Stimulated activated CD4-positive, alpha-beta T cell treated with anti-CD3 and anti-CD28 coated beads, Interleukin-1b, Interleukin-23, amount 100 ng/mL, for 24 hours (primary cell): ENCODE measurements at places on chromosomes 4 and X.

DNA sequence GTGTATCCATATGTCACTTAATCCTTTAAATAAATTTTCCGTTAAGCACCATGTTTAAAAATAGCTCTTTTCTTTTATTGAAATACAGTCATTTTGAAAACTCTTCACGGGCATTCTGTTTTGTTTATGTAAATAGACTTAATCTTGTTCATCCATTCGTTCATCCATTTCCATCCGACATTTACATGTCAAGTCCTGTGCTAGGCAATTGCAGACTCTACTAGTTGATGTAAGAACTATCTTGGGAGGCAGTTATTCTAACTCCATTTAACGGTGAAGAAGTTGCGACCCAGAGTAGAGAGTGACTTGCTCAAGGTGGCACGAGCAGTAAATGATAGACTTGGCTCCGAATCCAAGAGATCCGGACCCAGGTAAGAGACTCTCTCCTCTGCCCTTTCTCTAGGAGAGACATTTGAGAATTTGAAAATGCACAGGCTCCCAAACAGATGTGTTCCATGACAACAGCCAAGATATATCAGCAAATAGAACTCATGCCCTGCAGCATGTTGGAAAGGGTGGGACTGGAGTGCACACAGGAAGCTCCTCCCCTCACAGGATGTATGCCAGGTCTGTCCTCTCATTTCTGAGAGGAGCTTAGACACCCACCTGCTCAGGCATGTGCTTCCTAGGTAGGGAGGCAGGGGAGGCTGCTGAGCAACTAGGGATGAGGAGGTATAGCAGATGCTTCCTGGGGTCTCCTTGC is 64.5 kb downstream of the DRD5 start:
- no peak for DNase-seq

- DNase-seq: no peak
Observed at GRCh38 chrX:129953334-129953648, 29.1 kb upstream of the BCORL1 start.

DNA sequence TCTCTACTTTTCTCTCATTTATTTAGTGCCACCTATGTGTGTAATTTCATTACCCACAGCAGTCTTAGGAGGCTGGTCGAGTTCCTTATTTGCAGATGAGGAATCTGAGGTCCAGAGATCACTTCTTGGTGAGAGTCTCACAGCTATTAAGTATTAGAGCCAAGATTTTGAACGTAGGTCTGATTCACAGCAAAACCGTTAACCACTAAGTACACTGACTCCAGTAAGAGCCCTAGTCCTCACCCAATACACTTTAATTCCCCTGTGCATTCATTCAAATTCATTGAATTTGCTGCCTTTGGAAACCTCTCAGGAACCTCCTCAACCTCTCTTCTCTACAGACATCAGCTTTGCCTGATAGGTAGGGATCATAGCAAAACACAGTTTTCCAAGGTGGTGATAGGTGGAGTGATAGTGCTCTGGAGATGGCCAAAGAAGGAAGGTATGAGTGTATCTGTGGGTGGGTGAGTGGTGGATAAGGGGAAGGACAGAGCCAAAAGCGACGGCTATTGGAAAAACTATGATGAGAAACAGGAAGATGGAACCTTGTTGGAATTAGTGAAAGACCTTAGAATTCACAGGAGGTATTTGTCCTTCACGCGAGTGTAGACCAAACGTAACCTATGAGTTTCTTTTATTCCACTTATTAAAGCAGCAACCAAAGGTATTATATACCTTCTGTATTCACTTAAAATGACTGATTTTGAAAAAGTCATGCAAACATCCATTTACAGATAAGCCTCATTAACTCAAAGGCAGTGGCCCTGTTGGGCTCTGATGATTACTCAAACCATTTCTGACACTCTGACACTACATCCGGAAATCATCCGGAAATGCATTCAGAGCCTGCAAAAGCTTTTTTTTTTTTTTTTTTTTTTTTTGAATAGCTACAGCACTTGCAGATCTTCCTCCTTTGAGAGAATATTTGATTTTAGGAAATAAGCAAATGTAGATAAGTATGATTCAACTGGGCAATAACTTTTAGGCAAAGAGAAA is 6.3 kb downstream of the FMR1 start:
- no peak for DNase-seq

DNA sequence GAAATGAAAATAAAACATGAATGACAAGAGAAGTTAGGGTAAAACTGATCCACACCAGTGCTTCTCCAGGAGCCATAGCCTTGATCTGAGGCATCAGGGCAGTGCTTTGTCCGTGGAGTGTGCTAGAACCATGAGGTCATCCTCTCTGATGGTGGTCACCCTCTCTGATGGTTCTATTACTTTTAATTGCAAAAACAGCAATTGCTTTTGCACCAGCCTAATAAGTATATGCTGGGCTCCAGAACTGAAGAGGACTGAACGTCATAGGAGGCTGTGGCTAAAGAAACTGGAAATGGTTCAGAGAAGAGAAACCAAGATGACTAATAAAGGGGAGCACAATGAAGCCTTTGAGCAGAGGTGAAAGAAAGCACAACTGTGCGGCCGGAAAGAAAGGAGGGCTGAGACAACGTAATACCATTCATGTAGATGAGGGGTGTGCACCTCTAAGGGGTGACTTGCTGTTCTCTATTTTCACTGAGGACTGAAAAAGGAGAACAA is 17.0 kb upstream of the TMEM154 start:
- DNase-seq: peak; percentile 10

GRCh38 chr4:151198748-151199147 is 78.2 kb upstream of the PRSS48 start:
- no peak for DNase-seq

DNA sequence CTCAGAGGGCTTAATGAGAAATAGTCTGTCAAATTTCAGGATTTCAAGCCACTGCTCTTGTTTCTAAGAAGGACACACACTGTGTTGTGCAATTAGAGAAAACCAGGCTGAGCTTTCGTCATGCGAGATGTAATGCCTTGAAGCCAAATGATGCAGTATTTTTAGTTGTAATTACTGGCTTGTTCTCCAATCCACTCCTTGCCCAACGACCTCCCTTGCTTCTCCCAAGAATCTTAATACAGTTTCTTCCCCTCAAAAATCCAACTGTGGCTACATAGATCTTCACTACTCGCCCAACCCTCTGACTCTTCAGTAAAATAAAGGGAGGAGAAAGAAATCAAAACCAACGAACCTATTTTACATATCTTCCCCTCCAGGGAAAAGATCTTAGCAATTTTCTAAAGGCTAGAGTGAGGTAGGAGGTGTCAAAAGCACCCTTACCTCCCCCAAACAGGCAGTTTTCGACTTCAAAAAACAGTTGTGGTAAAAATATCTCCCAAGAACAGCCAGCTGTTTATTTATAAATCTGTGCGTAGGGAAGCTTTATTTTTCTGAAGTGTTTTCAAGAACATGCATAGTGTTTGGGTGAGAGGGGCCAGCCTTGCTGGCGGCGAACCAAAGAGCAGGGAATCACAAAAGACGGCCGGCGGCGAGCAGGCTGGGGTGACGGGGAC is 68.7 kb downstream of the MGST2 start:
- DNase-seq: no peak

GRCh38 chrX:42241421-42241820 is 318.1 kb upstream of the CASK start:
- no peak for DNase-seq

DNA sequence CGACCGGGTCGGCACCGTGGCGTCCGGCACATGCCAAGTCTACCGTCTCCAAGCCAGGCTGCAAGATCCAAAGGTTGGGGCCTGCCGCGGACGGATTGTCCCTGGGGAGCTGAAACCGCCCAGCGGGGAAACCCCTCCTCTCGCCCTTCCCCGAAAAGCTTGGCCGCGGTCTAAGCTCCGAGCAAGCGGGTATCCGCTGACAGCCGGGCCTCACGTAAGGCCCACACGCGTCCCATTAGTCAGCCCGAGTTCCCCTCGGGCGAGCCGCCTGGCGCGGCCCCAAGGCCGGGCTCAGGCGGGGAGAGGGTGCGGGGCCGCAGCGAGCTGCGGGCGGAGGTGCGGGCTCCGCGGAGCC is 6.8 kb upstream of the BCOR start:
- no peak for DNase-seq

DNA sequence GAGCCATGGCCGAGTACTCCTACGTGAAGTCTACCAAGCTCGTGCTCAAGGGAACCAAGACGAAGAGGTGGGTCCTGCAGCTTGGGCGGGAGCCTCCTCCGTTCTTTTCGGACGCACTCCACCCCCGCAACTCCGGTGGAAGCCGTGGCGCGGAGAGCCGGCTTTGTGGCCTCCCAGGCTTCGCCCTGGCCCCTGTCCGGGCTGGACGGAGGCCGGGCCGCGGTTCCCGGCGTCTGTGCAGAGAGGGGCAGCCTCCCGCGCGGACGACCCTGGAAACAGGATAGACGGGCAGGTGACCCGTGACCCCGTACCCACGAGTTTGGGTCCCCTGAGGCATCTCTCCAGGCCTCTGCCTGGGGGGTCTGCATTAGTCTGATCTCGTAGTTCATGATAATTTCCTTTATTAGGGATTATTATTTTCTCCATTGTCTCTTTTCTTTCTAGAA is 356 bp downstream of the FRG1 start:
- DNase-seq: no peak

DNA sequence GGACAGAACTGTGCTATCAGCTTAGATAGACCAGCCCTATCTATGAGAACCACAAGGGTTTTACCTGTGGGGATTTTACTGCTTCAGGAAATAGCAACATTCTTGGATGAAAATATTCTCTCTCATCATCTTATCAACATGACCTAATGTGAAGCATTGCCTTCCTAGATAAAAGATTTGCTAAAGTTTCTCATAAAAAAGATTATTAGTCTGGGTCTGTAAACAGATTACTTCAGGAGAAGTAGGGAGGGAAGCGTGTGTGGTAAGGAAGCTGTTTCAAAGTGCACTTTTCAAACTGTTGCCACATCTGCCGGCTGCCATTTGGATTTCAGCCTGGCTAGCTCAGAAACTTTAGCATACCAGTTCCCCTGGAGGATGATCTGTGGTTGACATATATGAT is at the start of gene NOX1:
Gene NOX1 (minus strand): TSS at position 35 of the 400 bp plus-strand sequence. CDS start 220 bp downstream, outside the sequence.
- DNase-seq: no peak

GRCh38 chr4:189826657-189827056 is 114.0 kb upstream of the FRG1 start:
- no peak for DNase-seq

DNA sequence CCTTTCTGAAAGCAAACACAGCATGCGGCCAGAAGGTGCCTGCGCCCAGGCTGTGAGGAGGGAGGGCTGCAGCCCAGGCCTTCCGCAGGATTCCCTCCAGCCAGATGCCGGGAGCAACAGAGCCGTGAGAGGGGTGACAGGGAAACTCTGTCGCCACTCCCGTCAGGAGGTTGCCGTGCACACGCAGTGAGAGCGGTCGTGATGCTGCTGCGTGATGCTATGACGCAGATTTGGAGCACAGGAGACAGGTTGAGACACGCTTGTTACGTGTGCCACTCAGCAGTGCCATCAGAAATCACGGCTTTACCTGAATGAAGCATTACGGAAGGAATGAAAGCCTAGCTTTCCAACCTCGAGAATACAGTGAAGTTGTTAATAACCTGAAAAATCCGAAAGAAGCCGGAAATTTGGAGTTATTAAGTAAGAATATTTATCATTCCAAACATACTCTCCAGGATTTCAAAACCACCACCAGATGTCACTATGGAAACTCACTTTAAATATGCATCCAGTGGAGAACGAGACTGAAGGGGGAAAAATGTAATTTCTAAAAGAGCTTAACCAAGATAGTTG is 54.4 kb downstream of the FAT1 start:
- no peak for DNase-seq

DNA sequence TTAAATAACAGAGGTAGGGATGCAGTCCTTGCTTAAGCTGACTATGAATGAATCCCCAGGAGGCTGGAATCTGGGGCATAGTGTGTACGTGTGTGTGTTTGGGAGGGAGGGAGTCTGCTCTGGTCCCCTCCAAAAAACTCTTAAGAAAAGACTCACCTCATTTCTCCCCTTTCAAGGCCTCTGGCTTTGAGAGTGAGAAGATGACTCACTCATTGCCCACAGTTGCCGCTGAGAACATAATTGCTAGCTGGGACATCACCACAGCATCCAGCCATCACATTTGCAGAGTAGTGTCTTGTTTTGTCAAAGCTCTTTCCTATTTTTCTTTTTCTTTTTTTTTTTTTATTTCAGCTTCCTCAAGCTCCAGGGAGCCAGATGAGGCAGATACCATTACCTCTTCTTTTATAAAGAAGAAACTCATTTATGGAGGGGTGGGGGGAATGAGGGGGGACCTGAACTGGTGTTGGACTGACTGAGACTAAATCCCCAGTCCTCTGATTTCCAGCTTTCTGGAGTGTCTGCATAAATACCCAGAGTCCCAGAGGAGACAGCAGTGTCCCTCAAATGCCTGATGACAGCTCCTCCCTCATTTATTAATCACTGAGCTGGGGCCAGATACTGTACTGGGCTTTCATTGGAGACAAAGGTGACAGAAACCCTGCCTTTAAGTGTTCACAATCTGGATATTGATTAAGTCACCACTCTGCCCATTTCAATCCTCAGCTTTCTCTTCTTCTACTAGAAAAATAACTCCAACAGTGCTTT is 61.9 kb upstream of the LAS1L start:
- DNase-seq: no peak

GRCh38 chr4:38107818-38108217 is 147.6 kb downstream of the PTTG2 start:
- DNase-seq: no peak

DNA sequence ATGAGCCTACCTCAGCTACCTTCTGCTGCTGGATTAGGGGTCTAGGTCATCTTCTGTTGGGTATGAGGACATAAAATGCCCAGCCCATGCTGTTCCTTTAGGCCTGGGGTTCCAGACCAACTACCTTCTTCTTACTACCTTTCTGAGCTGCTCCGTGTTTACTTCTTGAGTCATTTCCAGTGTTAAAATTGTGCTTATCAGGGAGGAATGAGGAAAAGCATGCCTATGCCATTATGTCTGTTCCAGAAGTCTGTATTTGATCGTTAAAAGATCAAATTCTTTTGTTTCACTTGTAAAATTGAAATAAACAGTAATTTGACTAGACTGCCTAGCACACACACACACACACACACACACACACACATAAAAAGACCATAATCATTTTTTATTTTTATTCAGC is 1912.7 kb upstream of the TENM3 start:
- no peak for DNase-seq

DNA sequence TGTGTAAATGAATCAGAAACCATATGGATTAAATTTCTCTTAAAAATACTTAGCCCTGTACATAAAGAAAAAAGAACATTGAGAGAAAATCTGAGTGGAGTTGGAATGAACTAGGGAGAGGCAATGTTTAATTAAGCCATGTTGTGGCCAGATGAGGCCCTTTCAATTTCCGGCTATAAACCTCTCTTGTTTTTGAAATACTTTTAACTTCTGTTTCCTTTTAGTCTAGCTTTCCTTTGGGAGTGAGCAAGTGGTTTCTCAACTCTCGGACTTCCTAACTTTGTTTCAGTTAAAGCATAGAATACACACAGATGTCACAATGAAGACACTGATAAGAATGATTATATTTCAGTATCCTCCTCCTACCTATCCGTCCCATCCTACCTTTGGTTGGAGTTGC is 197.2 kb downstream of the ARHGAP24 start:
- no peak for DNase-seq
